A549 treated with dexamethasone at 1 μM for 4 hours (cell line): ENCODE measurements at places on chromosomes 13 and 19. TPM values are rescaled to one million over a fixed set of nuclear protein-coding genes. Genes with fewer than 3 reads are reported as not detected.

Gene CLEC17A
- total RNA-seq = not detected in 5 replicates

Gene ADAT3
- total RNA-seq = 2.0 to 6.8 TPM (median 4.8 TPM) in 5 replicates

Gene TNNT1
- total RNA-seq = 124 to 145 TPM (median 127 TPM) in 5 replicates

Gene PSG11
- not detected in 5 replicates for total RNA-seq

Gene RNF17
- total RNA-seq = not detected in 5 replicates

Gene DPF1
- total RNA-seq = 3.7 to 5.1 TPM (median 4.8 TPM) in 5 replicates

Gene ZNF567
- total RNA-seq = 9.0 to 9.8 TPM (median 9.7 TPM) in 5 replicates

Gene TOMM40
- 188 to 264 TPM (median 240 TPM) in 5 replicates for total RNA-seq

Gene ERICH4
- not detected in 5 replicates for total RNA-seq

Gene OSCAR
- 0.15 to 0.33 TPM (median 0.27 TPM) in 5 replicates for total RNA-seq

Gene LNX2
- total RNA-seq = 3.3 to 4.7 TPM (median 4.1 TPM) in 5 replicates

Gene FAM216B
- not detected in 5 replicates for total RNA-seq

Gene PSG7
- 0.04 to 0.11 TPM (median 0.06 TPM) in 5 replicates for total RNA-seq

Gene GIPC1
- 91.4 to 163 TPM (median 158 TPM) in 5 replicates for total RNA-seq

Gene TSSK6
- 1.0 to 2.1 TPM (median 1.6 TPM) in 5 replicates for total RNA-seq

Gene COX7A1
- not detected in 5 replicates for total RNA-seq

Gene PRRG2
- total RNA-seq = 0.62 to 0.97 TPM (median 0.64 TPM) in 5 replicates

Gene CEACAM21
- total RNA-seq = 0.15 TPM in 1 of 5 replicates, not detected in the others

Gene PCDH9
- total RNA-seq = 5.7 to 7.9 TPM (median 7.0 TPM) in 5 replicates

Gene CACTIN
- total RNA-seq = 11.5 to 20.5 TPM (median 18.6 TPM) in 5 replicates

Gene SYT3
- 0.36 to 0.63 TPM (median 0.59 TPM) in 5 replicates for total RNA-seq

Gene CGB5
- total RNA-seq = 0.20 to 0.72 TPM (median 0.42 TPM) in 4 of 5 replicates, not detected in the other

Gene KLK11
- 0.12 TPM in 1 of 5 replicates, not detected in the others for total RNA-seq

Gene ITGBL1
- total RNA-seq = 1.1 to 2.0 TPM (median 1.7 TPM) in 5 replicates

Gene ZNF431
- total RNA-seq = 2.3 to 4.3 TPM (median 3.8 TPM) in 5 replicates

Gene KIR2DL4
- not detected in 5 replicates for total RNA-seq
